ENCODE measurements at places on chromosomes 2 and 18. TPM values are rescaled to one million over a fixed set of nuclear protein-coding genes. Genes with fewer than 3 reads are reported as not detected.
A peak's percentile ranks its signal among the peaks of the same experiment; 100 is the strongest.

DNA sequence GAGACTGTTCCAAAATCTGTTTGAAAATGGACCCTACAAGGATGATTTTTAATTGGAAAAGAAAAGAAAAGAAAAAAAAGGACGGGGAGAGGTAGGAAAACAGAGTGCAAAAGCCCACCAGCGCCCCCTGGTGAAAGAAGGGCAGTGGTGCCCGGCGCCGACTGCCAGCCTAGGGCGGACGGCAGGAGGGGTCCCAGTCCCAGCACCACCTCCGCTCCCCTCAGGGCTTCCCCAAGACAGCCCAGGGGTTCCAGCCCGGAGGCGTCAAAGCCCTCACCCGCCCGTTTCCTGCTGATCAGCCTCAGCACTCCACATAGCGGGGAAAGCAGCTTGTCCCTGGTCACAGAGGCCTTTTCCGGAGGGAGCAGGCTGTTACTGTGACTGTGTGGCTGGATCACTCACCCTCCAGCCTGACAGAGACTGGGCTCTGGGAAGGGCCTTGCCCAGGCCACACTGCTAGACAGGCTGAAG lies 213.9 kb downstream of the TFCP2L1 start:
- DNase-seq: peak; percentile 77

- DNase-seq: no peak
These were observed 554.0 kb downstream of the RNF144A start for GRCh38 chr2:7471185-7471584.

The ST8SIA5 gene
- total RNA-seq: not detected

DNA sequence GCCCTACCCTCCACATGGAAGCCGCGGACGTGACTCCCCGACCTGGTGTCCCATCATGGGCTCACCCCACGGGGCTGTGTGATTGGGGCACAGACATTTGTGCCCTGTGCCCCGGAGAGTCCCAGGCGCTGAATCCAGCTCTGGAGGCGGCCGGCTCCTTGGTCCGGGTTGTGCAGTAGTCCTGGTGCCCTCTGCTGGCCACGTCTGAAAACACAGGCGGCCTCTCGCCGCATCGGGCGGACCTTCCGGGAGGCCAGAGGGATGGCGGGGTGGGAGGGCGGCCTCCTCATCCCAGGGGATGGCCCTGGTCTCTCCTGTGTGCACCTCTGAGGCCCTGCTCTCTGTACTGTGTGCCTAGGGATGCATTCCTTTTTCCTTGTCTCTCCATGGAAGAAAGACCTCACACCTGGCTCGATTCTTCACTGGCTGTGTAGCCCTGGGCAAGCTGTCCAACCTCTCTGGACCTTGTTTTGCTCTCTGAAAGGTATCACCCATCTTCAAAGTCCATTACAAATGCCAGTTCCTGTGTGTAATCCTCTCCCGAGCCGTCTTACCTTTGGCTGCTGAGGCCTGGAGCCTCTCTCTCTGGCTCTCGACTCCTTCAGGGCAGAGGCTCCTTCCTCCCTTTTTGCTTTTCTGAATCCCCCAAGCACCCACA lies 27.6 kb downstream of the CELF4 start:
- DNase-seq: peak; percentile 38

The CRYGC gene
- total RNA-seq: not detected

The EVX2 gene
- total RNA-seq: not detected

DNA sequence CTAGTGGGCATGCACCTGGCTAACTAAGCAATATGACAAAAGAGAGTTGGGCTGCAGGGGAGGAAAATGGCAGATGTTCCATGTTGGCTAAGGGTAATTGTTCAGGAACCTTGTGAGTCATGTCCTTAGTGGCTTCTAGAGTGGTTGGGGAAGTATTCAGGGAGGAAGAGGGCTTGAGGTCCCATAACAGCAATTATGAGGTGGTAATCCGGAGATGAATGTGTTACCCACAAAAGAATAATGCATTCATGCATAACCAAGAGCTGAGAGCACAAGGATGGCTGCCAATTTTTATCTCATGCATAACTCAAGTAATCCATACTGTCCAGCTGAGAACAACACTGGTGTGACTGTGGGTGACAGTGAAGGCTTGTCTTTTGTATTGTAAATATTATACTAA lies 42.9 kb downstream of the TMEFF2 start:
- DNase-seq: no peak

- DNase-seq: no peak
These were observed 414.1 kb upstream of the MYT1L start for GRCh38 chr2:2744958-2745715.

DNA sequence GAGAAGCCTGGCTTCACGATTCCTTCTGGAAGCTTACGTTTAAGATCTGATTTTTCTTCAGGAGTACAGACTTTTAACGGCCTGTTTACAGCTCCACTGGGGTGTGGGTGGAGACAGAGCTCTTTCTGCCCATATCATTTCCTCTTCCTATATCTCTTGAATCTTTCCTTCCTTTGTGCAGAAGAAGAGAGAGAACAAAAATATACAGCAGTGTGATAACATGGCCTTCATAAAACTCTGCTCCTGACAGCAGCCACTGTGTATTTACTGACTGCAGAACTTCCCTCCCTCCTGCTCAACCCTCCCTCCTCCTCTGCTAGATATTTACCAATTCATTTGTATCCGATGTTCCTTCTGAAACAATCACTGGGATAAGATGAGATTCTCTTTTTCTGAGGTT lies 34.1 kb upstream of the REEP1 start:
- no peak for DNase-seq

- DNase-seq: no peak
These were observed 346.9 kb downstream of the DYSF start for GRCh38 chr2:71800106-71800809.

GRCh38 chr18:79118797-79119196 lies 49.6 kb downstream of the ATP9B start:
- DNase-seq: no peak

- DNase-seq: no peak
These were observed 244.6 kb upstream of the NT5C1B start for GRCh38 chr2:18833941-18834340.

GRCh38 chr2:73037947-73038585 lies 33.4 kb downstream of the SFXN5 start:
- no peak for DNase-seq

DNA sequence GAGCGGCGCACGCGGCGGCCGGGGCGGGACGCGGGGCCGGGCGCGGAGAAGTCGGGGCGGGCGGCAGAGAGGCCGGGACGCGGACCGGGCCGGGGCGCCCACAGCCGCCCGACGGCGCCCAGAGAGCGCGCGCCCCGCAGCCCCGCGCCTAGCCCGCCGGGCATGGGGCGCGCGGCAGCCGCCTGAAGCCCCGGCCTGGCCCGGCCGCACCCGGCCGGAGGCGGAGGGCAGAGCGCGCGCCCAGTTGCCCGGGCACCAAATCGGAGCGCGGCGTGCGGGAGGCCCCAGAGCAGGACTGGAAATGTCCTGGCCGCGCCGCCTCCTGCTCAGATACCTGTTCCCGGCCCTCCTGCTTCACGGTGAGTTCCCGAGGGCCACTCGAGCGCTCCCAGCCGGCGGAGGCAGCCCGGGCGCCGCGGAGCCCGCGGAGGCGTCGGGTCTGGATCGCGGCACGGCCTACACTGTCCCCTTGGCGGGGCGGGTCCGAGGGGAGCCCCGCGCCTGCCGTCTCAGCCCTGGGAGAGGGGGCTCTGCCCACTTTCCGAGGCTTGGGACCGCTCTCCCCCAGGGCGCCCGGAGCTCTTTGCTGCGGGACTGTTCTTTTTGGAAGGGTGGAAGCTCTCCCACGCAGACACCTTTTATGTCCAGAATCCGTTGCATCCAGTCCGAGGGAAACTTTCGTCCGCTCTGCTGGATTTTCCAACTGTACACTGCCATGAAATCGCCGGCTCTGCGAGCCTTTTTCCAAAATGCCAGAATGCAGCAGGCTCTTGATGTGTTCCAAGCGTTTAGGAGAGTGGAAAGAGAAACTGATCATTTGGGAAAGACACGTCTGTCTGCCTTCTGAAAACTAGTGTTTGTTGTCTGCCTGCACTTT lies 484 bp downstream of the APCDD1 start:
- no peak for DNase-seq

The CPS1 gene
- 16.0 TPM for total RNA-seq

DNA sequence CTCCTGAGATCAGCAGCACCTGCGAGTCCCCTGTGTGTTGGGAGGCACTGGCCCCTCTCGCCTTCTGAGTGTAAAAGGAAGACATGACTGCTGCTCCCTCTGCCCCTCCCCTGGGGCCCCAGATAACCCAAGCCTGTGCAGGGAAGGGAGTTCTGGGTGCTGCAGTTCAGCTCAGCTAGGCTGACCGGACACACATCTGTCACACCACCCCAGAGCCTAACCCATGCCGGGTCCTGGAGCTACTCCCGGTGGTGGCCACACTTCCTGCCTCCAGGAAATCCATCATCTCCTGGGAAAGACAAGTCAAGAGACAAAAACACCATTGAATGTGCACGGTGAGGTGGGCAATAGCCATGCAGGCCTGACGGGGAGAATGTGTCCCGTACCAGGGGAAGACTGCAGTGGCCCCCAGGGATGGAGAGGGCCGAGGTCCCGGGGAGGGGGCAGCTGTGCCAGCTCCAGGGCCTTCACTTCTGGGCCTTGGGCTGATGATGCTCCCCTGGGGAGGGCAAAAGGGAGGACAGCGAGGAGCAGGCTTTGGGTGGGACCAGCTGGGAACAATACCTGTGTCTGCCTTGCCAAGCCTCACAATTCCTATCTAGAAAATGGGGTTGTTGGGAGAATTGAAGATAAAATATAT lies 210.6 kb downstream of the TFCP2L1 start:
- no peak for DNase-seq

DNA sequence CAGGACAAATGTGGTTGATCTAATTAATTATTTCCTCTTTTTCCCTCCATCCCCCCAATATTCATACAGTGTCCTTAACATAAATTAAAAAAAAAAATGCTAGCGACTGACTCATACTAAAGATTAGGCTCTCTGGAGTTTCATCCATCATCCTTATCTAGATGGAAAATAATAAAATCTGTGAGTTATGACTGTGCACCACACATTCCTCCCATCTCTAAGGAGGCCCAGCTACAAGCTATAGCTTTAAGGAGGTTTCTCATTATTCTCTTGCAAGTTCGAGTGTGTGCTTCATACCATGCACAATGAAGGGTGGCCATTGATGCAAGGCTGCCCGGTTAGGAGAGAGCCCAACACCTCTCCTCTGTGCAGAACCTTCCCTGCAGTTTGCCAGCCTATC lies 77.3 kb downstream of the XDH start:
- DNase-seq: no peak

- DNase-seq: no peak
These were observed 201.6 kb downstream of the MGAT5 start for GRCh38 chr2:134455426-134455825.

GRCh38 chr2:226124548-226125011 lies 675.0 kb downstream of the IRS1 start:
- no peak for DNase-seq

- peak; percentile 71 for DNase-seq
These were observed 88.3 kb upstream of the ITGB6 start for GRCh38 chr2:160288324-160288723.

- DNase-seq: no peak
These were observed 1624.9 kb upstream of the CELF4 start for GRCh38 chr18:39190508-39190907.

Measured in SJSA1 (cell line).